ENCODE measurements at places on chromosomes 4 and X.

DNA sequence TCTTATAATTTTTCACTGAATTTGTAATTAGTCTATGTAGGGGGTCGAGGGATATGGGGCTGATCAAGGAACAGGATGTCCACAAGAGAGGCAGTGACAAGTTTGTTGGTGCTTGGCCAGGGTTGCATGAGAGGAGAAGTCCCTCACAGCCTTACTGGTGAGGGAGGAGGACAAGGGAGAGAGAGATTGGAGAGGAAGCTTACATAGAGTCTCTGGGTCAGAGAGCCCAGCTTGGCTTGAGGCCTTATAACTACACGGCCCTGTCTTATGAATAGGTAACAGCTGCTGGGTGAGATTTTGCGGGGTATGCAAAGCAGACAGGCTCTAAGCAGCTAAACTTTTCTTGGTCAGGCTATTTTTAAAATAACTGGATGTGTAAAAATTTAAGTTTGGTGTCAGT, 37.9 kb upstream of the OTUD4 start:
- DNase-seq, result no peak

- DNase-seq, result no peak
Observed at GRCh38 chr4:26065833-26066232, 151.8 kb downstream of the SMIM20 start.

- no peak for DNase-seq
Observed at GRCh38 chr4:8607603-8608481, 15.3 kb downstream of the CPZ start.

DNA sequence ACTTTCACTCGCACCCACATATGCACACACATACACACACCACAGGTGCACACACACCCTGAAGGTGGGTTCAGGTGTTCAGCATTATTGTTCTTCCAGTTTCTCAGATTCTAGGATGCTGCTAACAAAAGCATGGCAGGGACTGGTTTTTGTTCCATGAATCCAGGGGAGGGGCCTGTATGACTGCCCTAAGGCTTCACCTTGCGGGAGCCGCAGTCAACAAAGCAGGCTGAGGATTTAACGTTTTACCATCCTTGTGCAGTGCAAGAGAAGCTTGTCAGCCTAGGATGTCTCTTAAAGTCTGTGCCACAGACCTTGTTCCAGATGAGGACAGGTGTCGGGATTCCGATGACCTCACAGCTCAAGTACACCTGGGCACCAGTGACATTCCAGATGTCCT, 61.8 kb downstream of the POLR2B start:
- no peak for DNase-seq

DNA sequence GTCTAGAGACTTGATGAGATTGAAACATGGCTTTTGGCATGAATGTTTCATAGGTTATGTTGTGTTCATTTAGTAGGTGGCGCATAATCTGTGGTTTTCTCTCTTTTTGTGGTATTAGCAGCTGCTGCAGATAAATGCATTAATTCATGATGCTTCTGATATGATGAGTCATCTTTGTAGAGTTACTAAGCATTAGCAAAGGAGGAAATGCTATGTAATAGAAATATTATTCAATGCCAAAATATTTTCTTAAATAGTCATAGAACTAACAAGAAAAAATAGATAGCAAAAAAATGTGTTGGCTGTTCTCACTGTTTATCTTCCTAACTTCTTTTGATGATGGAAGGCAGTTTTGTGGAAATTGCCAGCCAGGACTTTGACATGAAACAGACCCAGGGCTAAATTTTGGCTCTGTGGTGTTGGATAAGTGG, 3.6 kb downstream of the ZXDB start:
- no peak for DNase-seq

GRCh38 chr4:3533423-3533820, 1.2 kb upstream of the LRPAP1 start:
- DNase-seq, result no peak

DNA sequence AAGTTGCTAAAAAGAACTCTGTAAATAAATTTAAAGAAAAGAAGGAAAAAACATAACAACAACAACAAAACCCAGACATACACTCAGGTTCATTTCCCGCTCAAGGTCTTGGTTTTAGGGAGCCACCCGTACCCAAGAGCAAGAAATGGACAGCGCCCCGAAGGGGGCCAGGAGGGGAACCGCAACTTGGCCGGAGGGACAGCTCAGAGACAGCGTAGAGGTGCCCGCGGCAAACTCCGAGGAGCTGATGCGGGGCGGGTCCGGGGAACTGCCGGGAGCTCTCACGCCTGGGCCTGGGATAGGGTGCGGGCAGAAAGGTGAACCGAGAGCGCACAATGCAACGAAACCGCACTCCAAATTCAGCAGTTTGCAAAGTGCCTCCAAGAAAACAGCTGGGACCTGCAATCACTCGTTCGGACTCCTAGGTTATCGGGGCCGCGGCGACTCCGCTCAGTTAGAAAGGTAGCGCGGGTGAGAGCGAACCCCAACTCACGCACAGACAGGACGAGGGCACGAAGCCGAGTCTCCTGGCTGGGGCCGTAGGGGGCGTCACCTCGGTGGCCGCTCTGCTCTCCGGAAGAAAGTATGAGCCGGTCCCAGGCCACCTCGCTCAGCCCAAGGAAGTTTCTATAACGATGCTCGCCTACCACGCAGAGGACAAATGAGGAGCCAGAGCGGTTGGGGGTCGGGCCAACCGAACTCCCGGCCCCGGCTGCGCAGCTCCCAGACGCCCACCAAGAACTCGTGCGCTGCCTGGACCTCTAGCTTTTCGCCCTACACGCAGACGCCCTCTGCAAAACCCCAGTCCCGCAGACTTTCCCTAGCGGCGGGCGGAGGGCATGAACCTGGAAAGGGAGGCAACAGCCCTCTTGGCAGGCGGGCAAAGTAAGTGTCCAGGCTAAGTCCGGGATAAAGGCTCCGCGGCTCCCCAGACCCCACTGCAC, 1.4 kb downstream of the NDNF start:
- no peak for DNase-seq

DNA sequence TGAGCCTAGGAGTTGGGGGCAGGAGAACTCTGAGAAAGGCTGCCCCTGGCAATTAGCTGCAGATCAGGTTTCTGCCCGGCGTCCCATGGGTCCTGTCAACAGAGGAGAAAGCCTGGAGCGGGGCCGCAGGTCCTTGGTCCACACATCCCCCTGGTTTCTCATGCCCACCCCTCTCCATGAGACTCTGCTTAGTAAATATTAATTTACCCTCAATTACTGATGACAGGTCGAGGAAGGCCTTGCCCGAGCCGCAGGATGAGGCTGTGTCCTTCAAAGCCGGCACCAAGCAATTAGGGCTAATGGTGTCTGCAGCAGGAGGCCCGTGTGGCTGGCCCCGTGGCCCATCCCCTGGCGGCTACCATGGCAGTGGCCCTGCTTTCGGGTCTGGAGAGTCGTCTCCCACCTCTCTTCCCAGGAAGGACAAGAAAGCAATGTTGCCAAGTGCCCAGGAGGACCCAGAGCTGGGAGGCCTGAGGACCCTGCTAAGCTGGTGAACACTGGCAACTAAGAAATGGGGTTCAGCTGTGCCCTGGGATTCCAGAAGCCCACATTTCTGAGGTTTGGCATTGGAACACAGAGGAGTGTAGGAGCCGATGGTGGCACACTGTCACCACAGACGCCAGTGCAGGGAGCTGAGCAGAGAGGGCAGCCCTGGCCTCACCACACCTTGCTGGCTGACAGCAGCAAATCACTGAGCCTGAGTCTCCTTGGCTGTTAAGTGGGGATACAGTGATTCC, 114.6 kb downstream of the CPZ start:
- no peak for DNase-seq

DNA sequence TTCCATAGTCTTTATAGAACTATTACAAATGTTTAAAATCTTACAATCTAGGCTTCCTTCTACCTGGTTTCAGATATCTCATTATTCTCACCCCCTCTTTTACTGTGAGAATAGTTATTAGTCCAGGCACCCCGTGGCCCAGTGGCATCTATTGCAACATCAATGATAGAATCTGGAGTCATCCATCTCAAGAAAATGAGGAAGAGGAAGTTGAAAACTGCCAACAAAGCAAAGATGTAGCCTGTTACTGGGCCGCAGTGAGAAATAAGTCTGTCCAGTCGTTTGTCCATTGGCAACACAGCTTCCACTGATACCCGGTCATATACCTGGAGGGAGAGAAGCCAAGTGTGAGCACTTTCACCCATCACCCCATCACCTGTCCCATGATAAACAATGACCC, 6.0 kb upstream of the ASB11 start:
- DNase-seq, result no peak

- no peak for DNase-seq
Observed at GRCh38 chr4:119080721-119081541, 54.7 kb upstream of the MYOZ2 start.

GRCh38 chr4:110106931-110107296, 91.5 kb downstream of the ELOVL6 start:
- DNase-seq, result no peak

DNA sequence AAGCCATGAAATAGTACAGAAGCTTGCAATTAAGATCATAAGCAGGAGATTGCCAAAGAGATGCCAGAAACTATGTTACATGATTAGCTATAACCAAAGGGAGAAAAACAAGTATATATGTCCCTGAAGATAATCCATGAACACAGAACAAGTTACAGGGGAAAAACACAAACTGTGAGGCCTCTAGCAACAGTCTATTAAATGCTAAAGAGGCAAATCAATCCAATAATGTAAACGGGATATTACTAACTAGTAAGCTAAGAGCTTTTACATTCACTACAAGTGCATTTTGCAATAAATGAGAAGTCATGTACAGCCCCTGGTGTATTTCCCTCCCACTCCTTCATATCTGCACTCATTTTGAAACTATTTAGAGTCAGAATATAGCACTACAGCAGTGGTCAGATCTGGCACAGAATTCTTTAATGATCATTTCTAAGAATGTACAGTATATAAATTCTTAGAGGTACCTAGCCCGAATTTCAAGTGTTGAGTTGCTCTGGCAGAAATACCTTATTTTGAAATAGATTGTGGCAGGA, 449.8 kb upstream of the SMIM31 start:
- DNase-seq, result no peak

DNA sequence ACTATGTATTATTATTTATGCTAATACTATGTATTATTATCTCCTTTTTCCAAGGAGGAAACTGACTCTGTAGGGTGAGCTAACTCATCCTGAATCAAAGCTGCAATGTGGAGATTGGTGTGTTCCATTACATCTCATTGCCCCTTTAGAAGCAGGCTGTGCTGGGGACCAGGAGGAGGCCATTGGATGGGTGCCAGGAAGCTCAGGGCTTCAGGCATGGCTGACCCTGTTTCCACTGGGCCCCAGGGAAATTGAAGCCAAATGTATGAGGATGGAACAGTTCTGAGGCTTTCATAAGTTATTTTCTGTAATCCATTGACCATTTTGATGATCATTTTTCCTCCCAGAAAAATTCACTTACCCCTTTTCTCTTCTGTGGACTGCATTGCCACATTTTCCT, 418.8 kb upstream of the ZFP42 start:
- no peak for DNase-seq

- no peak for DNase-seq
Observed at GRCh38 chr4:156053174-156053573, 99.5 kb upstream of the CTSO start.

DNA sequence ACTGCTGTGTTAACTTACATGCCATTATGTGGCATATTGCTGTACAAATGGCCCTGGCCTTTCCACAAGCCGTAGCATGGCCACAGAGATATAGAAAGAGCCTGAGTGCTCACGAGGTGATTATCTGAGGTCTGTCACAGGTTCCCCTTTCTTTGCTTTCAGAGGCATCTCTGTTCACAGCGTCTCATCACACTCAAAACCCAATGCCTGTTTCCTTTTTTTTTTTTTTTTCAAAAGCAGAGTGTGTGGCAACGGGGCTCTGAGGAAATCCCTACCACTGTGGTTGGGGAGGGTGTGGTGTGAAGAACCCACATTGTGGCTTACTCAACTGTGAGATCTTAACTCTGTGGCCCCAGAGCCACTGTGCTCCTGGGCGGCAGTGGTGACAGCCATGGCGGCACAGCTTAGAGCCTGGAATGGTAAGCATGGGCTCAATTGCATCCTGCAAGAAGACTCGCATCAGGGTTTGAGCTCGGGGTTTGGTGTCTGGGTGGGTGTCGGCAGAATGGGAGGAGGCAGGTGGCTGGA, 30.8 kb downstream of the RTL5 start:
- DNase-seq, result no peak

GRCh38 chrX:16979226-16979625, 32.8 kb downstream of the REPS2 start:
- DNase-seq, result no peak

GRCh38 chr4:30837131-30837539, 117.0 kb downstream of the PCDH7 start:
- no peak for DNase-seq

DNA sequence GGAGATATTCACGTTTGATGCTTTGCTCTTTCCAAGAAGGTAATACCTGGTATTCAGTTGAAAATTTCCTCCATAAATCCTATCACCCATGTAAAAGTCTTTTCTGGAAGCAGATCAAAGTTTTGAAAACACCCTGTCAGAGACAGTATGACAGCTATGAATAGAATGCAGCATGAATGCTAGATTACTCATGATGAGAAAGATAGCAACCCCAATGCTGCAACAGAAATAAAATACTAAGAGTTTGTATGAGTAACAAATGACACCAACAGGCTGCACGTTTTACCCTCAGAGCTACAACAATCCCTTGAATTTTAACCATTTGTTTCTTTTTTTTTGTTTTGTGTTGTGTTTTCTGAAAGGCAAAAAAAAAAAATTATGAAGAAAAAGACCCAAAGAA, 108.6 kb downstream of the ARHGAP6 start:
- no peak for DNase-seq

DNA sequence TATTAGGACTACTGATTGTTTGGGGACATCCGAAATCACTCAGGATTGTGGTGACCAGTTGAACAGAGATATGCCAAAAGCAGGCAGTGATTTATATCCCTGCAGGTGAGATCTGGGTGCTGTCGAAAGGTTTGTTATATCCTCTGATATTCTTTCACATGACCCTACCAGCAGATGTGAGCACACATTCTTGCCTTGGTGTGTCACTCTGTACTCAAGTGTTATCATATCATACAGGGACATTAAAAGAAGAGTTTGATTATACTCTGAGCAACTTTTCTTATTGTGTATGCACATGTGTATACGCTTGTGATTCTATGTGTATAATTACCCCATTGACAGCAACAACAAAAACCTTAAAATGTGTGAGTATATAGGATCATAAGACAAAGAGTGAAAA, 381.2 kb upstream of the IGFBP7 start:
- DNase-seq, result no peak

- DNase-seq, result no peak
Observed at GRCh38 chrX:129472116-129472515, 51.2 kb downstream of the SMARCA1 start.

DNA sequence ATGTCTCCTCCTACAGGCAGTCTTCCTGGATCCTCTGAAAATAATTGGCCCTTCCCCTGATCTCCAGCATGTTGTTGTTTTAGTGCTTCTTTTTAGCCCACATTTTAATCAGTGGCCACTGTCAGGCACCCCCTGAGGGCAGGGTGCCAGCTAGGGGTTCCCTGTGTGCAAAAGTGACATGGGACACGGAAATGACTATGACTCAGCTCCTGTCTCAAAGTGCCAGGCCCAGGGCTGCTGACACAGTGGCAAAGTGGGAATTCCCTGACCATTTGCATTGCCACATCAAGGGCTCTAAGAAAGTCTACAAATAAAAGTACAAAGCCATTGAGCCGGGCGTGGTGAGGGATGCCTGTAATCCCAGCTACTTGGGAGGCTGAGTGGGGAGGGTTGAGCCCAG, 24.8 kb downstream of the HMX1 start:
- no peak for DNase-seq

- DNase-seq, result peak; percentile 2
Observed at GRCh38 chr4:172489861-172490260, 676.7 kb downstream of the GALNTL6 start.

Data from NCI-H1048 (cell line).